ENCODE measurements at places on chromosomes 2 and 18. TPM values are rescaled to one million over a fixed set of nuclear protein-coding genes. Genes with fewer than 3 reads are reported as not detected.

- DNase-seq: no peak
These were observed 222.9 kb downstream of the STK39 start for GRCh38 chr2:168024459-168024858.

- no peak for DNase-seq
These were observed 10.3 kb downstream of the ZC3H15 start for GRCh38 chr2:186496401-186496800.

DNA sequence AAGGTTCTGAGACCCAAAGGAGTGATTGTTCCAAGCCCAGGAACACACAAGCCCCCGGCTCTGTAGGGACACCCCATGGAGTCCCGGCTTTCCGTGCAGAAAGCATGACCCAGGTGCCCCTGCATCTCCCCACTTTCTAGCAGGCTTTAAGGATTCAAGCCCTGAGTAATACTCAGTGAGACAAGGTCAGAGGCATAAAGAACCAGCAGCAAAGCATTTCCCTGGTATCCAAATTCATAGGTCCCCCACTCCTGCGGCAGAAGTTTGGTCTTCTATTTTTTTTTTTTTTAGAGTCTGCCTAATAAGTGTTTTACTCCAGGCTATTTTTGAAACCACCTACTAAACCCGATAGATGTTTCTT lies 16.3 kb downstream of the TSHZ1 start:
- DNase-seq: no peak

Gene TUBA3E
- total RNA-seq: not detected
